Urinary bladder (tissue), 4 donors: ENCODE measurements at places on chromosomes 3 and 15.

GRCh38 chr3:196163666-196164493 lies 47.3 kb downstream of the ZDHHC19 start:
- DNase-seq = no peak

DNA sequence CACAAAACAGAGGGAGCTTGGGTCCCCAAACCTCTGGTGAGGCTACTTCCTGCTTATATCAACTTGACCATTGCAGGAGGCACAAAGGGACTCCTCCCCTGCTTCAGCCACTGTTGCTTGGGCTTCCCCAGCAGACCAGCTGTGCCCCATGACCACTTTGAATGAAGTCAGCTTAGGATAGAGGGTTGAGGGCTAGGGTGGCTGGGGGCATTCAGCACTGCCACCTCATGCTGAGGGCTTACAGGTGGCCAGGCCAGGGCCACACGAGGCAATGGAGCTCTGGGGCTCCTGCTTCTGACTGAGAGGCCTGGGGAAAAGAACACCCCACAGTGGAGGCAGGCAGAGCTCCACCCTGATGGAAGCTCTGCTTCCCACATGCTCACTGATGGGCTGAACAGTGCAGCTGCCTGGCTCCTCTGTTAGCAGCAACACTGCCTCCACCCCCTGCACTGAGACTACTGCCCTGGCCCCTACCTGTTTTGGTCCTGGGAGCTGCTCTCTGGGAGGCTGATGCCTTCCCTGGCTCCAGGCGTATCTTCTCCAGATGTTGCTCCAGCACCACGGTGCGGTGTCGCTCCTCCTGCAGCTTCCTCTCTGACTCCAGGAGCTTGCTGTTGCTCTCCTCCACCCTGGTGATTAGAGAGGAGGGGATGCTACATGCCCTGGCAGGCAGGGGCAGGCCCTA lies 10.2 kb upstream of the HHATL start:
- DNase-seq = no peak

GRCh38 chr3:50270422-50271224 lies 1.7 kb downstream of the SEMA3B start:
- no peak for DNase-seq

GRCh38 chr3:120752230-120752629 lies 9.7 kb downstream of the GTF2E1 start:
- DNase-seq = no peak

DNA sequence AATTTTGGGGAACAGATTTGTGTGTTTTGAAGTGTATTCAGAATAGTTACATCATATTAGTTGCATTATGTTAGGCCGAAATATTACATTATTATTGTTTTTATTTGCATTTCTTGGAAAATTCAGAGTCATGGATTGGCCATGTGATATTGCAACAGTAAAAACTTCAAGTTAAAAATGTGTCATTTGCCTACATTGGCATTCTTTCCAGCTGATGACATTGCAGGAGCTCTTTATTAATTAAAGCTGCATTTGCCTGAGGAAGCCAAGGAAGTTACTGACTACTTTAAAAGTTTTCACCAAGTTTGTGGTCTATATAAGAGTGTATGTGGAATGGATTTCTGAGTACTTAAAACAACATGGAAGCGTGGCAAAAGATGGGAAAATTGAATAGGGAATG lies 726.4 kb upstream of the SGO1 start:
- DNase-seq = no peak

- DNase-seq = no peak
Measured at GRCh38 chr3:96538186-96538585, 276.2 kb upstream of the EPHA6 start.

- DNase-seq = no peak
Measured at GRCh38 chr3:127325629-127325961, 37.7 kb upstream of the PRR20G start.

- no peak for DNase-seq
Measured at GRCh38 chr3:2370317-2370716, 271.7 kb downstream of the CNTN4 start.

DNA sequence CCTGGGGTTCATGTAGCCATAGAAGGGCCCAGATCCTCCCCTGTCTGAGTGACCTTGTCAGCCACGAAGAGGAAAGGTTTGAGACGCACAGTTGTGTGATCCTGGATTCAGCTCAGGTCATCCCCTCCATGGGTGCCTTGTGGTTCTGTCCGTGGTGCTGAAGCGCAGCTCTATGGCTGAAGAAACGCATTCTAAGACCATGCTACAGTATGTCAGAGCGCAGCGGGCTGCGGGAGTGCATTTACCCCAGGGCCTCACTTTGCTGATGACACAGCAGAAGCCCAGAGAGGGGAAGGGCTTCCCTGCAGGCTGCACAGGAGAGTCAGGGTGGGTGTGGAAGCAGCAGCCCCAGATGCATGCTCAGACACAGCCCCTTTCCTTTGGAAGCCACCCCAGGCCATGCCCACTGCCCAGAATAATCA lies 68.8 kb upstream of the IQSEC1 start:
- DNase-seq = peak; percentile 8

GRCh38 chr3:194286375-194287146 lies 64.6 kb downstream of the CPN2 start:
- DNase-seq = no peak

DNA sequence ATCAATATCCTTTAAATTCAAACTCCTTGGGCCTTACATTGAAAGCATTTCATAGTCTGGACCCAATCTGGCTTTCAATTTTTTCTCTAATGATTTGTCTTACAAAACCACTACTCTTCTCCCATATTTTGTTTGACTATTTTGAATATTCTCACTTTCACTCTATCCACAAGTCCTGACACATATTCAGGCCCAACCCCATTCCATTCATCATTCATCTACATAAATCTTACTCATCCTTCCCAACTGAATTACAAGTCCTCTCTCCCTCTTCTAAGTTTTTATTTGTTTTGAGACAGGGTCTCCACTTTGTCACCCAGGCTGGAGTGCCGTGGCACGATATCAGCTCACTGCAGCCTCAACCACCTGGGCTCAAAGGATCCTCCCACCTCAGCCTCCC lies 43.6 kb downstream of the TOP2B start:
- DNase-seq = no peak

- no peak for DNase-seq
Measured at GRCh38 chr3:182970811-182971418, 9.4 kb downstream of the DCUN1D1 start.

- no peak for DNase-seq
Measured at GRCh38 chr3:58874795-58875194, 175.0 kb downstream of the CFAP20DC start.

GRCh38 chr3:42229942-42230688 lies 35.9 kb downstream of the CCK start:
- peak; percentile 25 for DNase-seq

GRCh38 chr15:62901909-62902546 lies 140.5 kb upstream of the TPM1 start:
- no peak for DNase-seq

GRCh38 chr15:66249605-66250174 lies 3.9 kb downstream of the MEGF11 start:
- no peak for DNase-seq

DNA sequence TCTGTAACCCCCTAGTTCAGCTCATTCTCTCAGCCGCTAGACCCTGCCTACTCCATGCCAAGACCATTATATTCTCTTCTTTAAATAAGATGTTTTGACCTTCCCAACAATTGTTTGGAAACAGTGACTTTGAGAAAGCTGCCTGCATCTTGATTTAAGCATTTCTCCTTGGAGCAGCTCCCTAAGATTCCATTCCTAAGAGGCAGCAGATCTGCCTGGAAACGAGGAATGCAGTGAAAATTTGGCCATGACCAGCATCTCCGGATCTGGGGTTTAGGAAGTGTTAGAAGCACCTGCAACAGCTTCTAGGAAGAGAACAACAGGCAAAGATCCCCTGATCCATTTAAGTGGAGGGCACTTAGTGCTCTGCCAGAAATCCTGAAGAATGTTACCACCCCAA lies 235.7 kb downstream of the NTRK3 start:
- no peak for DNase-seq

- no peak for DNase-seq
Measured at GRCh38 chr3:77137559-77137958, 97.7 kb downstream of the ROBO2 start.

GRCh38 chr3:117853923-117854668 lies 1144.5 kb downstream of the TUSC7 start:
- no peak for DNase-seq

DNA sequence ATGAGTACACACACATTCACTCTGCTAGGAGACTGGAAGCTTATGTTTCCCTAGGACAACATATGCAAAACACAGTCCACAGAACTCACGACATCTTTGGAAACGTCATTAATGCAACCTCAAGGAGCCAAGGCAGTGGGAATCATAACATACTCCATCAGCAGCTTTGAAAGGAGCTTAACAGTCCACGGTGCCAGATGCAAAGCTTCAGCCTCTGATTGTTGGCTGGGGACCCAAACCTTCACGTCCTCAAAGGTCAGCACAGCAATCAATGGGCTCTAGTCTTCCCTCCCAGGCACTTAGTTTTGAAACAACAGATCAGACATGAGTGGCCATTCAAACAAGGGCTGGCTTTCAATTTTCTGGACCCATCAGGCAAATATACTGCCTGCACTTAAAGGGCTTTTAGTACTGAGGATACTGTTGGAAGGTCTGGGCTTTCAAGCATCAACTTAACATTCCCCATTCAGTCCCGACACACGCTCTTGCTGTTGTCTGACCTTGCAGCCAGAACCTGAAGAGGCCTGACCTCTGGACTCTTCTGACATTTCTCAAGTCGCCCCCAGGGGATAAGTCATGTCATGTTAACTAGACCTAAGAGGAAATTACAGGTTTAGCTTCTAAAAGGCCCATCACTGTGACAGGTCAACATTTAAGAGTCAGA lies 223.0 kb downstream of the PDZRN3 start:
- DNase-seq = no peak

DNA sequence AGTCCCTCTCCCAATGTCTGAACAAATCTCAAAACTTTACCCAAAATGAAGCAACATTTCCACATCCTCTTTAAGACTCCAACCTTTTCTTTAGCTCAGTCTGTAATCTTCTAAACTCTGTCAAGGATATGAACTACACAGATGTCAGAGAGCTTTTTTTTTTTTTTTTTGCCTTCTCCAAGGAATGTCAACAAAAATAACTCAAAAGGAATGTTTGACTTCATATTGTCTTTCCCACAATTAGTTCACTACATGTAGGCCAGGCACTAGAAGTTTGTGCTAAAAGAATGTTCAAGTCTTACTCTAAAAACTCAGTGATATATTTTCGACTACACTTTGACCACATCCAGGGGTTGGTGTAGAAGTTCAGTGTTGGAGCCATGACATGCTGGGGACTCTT lies 37.1 kb downstream of the ADAMTS9 start:
- no peak for DNase-seq

DNA sequence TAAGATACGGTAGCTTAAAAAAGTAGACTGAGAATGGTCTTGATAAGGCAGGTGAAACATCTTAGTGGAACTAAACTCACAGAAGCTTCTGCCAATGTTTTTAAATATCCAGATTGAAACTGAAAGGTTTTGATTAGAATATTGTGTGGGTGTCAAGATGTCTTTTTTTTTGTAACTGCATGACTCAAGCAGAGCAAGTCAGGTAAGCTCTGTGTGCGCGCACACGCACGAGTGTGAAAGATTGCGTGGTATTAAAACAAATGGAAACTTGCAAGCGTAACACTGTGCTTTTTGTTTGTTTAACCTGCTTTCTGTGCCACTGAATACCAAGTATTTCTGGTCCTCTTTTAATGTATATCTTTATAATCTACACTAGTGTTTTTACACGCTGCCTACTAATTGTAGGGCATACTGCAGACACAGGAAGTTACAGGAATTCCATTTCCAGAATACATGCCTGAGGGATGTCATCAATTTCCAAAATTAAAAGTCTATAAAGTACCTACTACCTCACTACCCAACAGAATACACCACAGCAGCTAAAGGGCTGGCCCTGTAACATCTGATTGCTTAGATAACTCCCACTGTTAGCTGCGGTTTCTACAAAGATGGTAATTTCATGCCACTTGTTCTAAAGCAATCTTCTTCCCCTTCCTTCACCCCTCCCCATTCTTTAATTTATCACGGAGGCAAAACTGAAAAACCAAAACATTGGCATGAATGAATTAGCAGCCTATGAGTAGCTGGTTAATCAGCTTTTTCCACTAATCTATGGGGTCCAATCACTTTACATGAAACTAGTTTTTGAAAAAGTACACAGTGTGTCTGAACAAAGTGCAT lies 472.8 kb downstream of the SHQ1 start:
- no peak for DNase-seq

- DNase-seq = no peak
Measured at GRCh38 chr3:113152849-113153248, 58.5 kb upstream of the BOC start.

- DNase-seq = no peak
Measured at GRCh38 chr3:106168962-106169750, 300.3 kb upstream of the CBLB start.

DNA sequence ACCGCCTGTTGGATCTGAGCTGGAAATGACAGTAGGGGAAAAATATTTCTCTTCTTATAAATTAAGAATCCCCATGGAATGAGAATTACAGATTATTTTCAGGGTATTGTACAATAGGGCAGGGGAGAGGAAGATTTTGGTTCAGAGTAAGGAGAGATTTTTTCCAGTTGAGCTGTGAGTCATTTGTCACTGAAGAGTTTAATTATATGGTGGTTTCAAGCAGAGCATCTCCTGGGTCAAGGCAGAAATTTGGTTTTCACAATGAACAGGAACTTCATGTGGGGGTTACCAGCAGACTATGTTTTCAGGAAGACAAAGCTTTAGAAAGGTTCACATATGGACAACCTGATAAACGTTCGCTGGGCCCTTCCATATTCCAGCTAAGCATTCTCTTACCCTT lies 182.8 kb upstream of the NR2E3 start:
- DNase-seq = no peak

DNA sequence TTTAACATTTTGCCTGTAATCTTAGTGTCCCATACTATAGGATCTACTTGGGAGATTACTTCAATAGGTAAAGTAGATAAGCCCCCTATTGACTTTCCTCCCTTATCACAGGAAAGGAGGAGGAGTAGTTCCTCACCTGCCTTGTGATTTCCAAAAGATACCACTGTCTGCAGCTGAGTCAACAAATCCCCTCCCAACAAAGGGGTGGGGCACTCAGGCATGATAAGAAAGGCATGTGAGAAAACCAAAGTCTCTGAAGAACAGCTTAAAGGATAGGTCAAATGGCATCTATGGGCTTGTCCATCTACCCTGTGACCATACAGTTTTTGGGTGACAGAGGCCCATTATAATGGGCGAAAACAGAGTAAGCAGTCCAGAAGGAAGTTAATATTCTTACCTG lies 71.3 kb upstream of the WNT7A start:
- DNase-seq = no peak

DNA sequence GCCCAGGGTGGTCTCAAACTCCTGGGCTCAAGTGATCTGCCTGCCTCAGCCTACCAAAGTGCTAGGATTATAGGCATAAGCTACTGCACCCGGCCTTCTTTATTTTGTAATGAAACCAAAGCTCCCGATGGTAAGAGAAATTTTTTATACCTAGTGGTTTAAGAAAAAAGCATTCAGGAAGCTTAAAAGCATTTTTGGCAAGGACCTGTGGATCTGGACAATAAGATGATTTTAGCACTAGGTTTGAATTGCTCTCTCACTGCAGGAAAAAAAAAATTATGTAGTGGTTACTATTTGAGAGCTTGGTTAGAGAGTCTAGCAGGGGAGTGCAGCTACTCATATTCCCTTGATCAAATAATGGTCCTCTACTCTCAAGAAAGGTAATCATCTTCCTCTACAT lies 64.9 kb upstream of the PIK3R4 start:
- no peak for DNase-seq
